ENCODE measurements at places on chromosomes 7 and 10. TPM values are rescaled to one million over a fixed set of nuclear protein-coding genes. Genes with fewer than 3 reads are reported as not detected.

Gene CXCL12
- polyA plus RNA-seq, result 11.5 TPM

Gene GRM8
- 11.8 TPM for polyA plus RNA-seq

Gene GUSB
- 74.2 TPM for polyA plus RNA-seq

Gene PCLO
- polyA plus RNA-seq, result 20.3 TPM

Gene KLLN
- 0.24 TPM for polyA plus RNA-seq

Gene COPG2
- polyA plus RNA-seq, result 61.7 TPM

Gene CTAGE4
- polyA plus RNA-seq, result 0.12 TPM

Gene SLC26A5
- polyA plus RNA-seq, result 0.49 TPM

Gene CREM
- polyA plus RNA-seq, result 24.0 TPM

Gene SSC4D
- polyA plus RNA-seq, result 2.2 TPM

Gene PALD1
- 6.4 TPM for polyA plus RNA-seq

Gene SPAM1
- not detected for polyA plus RNA-seq

Gene CUL1
- 30.0 TPM for polyA plus RNA-seq

Gene PLA2G12B
- not detected for polyA plus RNA-seq

Gene MOGAT3
- polyA plus RNA-seq, result not detected

Gene HIP1
- 36.3 TPM for polyA plus RNA-seq

Gene KIAA1549
- 31.8 TPM for polyA plus RNA-seq

Gene ZPBP
- polyA plus RNA-seq, result not detected

Gene NPSR1
- polyA plus RNA-seq, result not detected

Gene NAPEPLD
- polyA plus RNA-seq, result 5.6 TPM

Gene PHKG1
- 3.8 TPM for polyA plus RNA-seq

Gene CRPPA
- polyA plus RNA-seq, result 0.64 TPM

Gene OPN1SW
- not detected for polyA plus RNA-seq

Gene HOXA6
- 14.9 TPM for polyA plus RNA-seq

Gene GJD4
- not detected for polyA plus RNA-seq

Gene RFC2
- polyA plus RNA-seq, result 83.2 TPM

Gene CCDC146
- polyA plus RNA-seq, result 0.85 TPM
